T-helper 1 cell (primary cell): ENCODE measurements at places on chromosomes 5 and 9.

- DNase-seq = no peak
Measured at GRCh38 chr5:14173377-14174229, 30.5 kb downstream of the TRIO start.

DNA sequence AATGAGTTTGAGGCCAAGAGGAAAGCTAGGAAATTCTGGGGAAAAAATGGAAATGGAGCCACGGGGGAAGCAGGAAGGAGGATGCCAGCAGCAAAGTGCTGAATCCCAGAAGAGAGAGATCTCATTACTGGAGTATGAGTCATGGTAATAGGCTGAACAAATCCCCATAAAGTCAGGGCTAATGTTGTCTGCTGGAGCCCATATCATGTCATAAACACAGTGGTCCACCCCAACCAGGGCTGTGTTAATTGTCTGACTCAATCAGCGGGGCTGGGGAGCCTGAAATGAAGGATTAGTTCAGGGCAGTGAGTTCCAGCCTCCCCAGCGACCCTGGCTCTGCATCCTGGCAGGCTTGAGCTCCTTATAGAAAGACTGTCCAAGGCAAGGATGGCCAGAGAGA lies 68.8 kb downstream of the TLR4 start:
- no peak for DNase-seq

DNA sequence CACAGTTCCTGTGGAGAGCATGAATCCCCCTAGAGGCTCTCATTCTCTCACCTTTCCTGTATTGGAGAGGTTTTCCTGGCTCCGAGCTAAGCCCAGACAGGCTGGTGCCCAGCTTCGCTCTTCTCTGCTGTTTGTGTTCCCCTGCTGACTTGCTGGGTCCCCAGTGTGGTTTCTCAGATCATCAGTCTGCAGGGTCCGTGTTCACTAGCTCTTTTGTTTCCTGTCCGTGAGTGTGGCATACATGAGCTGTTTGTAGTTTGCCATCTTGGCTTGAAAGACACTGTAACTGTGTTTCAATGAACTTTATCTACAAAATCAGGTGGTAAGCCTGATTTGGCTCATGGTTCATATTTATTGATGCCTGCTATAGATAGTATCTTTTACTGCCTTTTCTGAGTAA lies 23.8 kb downstream of the LOX start:
- DNase-seq = no peak

GRCh38 chr9:75889977-75890471 lies 449 bp upstream of the PCSK5 start:
- DNase-seq = no peak
